ENCODE measurements at places on chromosomes 3 and 15.

GRCh38 chr3:133937061-133937686 lies 41.5 kb upstream of the RAB6B start:
- DNase-seq: no peak

DNA sequence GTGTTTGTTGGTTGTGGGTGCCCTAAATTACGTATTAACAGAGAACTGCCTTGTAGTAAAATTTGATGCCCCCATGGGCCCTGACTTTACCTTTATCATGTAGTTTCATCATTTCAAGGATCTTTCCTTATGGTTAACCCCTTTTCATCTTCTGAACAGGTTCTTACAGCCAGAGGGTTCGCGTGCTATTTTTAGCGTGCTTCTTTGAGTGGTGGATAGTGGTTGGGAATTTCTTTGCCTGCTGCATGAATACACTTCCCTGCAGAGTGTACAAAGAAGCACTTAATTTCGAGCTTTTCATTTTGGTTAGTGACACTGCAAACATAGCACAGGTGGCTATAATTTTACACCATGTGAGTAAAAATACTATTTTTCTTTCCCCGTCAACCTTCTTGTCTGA lies 231.8 kb downstream of the ROBO2 start:
- DNase-seq: no peak

- peak; percentile 22 for DNase-seq
Observed at GRCh38 chr3:61894988-61895935, 333.9 kb downstream of the PTPRG start.

DNA sequence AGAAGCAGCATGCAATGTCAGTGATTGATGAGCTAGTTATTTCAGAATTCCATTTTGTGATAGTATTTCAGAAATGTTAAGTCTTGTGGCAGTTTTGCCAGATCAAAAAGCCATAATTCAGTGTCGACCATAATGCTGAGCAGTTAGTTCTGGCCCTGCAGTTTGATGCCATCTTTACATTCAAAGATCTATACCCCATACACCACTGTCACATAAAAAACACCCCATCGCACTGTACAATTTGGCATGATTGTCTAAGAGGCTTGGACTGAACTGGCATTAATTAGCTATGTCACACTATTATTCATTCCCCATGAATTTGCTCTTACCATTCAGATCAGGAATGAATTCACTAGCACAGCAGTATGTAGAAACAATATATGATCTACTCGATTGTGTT lies 127.7 kb upstream of the EPHA3 start:
- no peak for DNase-seq

- no peak for DNase-seq
Observed at GRCh38 chr3:136311968-136312367, 61.8 kb downstream of the PCCB start.

DNA sequence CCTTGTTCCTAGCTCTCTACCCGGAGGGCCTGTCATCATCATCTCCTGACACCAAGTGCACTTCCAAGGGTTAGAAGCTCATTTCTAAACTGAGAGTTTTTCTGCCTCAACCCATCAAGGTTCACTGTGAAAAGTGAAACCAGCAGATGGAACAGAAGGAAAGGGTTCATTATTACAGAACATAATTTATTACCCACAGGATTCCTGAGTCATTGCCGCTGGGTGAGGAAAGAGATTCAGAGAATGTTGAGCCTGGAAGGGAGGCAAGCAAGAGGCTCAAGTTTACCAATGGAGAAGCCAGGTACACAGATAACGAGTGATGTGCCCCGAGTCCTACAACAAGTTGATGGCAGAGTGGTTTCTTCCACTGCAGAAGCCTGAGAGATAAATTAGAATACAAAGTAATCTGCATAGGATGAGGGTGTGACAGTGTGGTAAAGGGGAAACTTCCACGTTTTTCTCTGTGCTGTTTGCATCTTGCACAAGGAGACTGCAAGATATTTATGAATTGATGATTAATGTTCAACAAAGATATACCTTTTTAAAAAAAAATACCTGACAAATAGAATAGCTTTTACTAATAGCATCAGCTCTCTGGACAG lies 80.5 kb upstream of the SETMAR start:
- no peak for DNase-seq

DNA sequence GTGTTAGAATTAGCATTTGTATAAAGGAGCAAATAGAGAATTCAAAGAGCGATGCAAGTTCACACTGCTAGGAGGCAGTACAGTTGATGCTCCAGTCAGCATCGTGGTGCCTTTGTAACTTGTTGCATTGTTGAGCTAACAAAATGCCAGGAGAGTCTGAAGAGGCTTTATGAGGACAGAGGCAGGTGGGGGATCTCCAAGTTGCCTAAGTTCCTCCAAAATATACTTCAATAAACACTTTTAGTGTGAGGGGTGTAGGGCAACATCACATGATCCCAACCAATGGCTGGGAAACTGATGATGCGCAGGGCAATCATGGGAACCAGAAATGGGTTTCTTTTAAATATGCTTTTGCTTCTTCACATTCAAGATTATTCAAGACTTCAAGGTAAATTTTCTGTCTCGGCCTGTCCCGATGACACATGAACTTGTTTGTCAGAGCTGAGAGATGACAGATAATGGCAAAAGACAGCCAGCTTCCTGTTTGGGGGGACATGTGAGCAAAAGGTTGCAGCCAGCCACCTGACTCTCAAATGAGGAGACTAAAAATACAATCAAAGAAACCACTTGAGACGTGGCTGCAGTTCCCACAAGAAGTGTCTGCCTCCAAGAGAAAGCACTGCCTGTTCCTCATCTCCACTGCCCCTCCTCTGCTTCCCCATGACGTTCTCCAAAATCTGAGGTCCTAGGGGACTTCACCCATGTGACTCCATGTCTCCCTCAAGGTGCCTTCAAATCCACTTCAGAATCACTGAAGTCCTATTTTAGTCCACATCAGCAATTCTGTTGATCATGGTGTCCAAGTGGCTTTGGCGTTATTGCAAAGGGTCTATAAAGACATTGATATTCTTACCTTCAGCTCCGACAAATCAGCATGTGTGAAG lies 39.3 kb downstream of the KLHL6 start:
- peak; percentile 15 for DNase-seq

DNA sequence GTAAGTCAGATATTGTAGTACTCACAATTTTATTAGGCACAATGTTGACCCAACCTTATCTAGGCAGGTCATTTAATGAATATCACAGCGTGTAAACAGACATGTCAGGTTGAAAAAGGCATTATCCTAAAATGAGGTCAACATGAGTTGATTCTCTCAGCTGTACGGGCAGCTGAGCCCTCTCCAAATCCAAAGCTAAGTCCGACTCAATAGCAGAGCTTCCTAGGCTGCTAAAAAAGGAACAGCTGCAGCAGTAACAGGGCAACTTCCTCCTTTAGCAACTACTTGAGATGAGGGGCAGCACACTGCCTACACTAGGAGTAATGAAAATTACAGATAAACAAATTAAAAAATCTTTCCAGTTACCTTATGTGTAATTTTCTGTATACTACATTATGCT lies 189.2 kb downstream of the CADM2 start:
- no peak for DNase-seq

- DNase-seq: no peak
Observed at GRCh38 chr3:183896184-183896583, 11.5 kb upstream of the PARL start.

DNA sequence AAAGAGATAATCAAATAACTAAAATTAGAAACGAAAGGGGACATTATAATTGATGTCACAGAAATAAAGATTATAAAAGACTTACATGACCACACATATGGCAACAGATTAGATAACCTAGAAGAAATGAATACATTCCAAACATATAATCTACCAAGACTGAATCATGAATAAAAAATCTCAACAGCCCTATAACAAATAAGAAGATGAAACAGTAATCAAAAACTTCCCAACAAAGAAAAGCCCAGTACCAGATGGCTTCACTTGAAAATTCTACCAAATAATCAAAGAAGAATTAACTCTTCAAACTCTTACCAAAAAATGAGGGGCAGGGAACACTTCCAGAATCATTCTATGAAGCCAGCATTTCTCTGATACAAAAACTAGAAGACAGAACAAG lies 11.8 kb downstream of the TOP2B start:
- no peak for DNase-seq

DNA sequence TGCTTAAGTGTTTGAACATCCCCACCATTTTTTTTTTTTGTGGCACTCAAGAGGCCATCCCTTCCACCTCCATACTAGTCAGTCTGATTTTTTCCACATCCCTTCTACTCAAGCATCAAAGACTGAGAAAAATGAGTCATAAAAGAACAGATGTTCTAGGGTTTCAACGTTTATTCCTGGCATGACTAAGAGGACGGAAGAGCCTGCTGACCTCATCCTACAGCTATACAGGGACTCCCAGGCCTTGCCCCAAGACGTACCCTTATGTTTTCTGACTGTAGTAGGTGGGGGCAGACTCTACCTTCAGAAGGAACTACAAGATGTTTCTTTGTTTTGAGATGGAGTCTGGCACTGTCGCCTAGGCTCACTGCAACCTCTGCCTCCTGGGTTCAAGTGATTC lies 3.3 kb upstream of the ITPKA start:
- no peak for DNase-seq

GRCh38 chr15:99486371-99487336 lies 79.1 kb upstream of the MEF2A start:
- DNase-seq: no peak

DNA sequence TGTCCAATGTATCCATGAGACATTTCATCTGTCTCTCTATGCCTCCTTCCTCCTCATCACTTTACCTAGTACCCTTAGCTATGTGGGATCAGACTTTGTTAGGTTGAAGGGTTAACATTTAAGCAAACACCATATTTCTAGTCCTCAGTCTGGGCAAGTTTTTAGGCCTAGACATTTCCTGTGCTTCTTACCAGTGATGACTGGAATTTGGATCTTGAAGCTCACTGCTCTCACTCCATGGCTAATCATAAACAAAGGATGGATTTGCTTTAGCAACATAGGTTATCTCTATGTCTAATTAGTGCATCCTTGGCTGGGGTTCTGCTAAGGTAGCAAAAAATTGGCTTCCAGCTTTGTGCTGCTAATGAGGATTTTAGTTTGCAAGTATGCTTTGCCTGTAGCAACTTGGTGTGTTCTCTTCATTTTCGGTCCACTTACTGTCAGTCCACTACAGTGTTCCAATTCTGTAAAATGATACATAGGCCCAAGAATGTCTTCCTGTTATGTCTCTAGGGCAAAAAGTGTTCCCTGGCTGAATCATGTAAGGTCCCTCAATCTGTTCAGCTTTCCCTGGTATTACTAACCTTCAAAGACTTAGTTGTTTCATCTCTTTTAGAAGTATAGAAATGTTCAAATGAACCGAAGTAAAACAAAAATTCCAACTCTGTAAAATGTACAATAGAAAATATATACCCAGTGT lies 615.4 kb downstream of the CADM2 start:
- no peak for DNase-seq

DNA sequence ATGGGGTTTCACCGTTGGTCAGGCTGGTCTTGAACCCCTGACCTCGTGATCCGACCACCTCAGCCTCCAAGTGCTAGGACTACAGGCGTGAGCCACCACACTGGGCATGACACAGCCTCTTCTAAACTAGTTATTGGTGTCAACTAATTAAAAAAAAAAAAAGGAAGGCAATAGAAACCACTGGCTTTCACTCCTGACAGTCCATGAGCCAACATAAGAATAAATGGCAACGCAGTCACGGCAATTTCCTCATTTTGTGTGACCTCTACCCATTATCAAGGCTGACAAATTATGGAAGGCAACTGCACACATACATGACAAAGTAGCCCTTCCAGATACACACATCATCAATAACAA lies 5.9 kb downstream of the ARHGEF3 start:
- no peak for DNase-seq

DNA sequence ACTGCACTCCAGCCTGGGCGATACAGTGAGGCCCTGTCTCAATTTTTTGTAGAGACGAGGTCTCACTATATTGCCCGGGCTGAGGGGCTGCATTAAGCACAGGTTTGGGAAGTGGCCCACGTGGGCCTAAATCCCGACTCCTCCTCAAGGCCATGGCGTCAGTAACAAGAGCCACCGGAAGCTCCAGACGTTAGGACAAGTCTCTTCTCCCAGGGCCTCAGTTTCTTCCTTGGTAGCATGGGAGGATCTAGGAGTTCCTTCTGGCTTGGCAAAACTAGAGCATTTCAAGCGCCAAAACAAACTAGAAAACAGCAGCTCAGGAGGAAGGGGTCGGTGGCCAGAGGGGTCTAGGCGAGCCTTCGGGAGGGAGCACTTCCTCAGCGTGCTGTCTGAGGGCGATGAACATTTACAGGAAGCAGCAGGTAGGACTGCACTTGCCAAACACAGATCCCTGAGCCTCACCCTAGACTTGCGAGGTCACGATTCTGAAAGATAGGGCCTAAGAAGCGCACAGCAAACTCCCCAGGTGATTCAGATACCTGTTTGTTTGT lies 536 bp downstream of the SNAPC5 start:
- no peak for DNase-seq

GRCh38 chr3:133820889-133821675 lies 15.5 kb downstream of the SRPRB start:
- no peak for DNase-seq

GRCh38 chr15:43250785-43251184 lies 15.9 kb downstream of the TGM5 start:
- DNase-seq: no peak

GRCh38 chr3:159852821-159853505 lies 135.7 kb upstream of the IL12A start:
- no peak for DNase-seq

DNA sequence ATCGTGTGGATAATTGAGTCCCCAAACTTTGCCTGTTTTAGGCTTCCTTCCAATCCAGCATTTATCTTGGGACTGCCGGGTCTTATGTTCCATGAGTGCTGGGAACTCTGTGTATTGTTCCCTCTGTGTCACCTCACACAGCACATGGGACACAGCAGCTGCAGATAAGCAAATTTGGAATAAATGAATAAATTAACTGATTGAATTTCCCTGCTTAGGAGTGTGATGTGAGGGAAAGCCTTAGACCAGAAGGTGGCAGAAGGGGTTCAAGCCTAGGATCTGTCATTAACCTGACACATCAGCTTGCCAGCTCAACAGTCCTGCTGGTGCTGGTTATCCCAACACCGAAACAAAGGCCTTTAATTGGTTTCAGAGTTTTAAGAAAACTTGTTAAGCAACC lies 114.3 kb downstream of the OXSM start:
- DNase-seq: no peak

DNA sequence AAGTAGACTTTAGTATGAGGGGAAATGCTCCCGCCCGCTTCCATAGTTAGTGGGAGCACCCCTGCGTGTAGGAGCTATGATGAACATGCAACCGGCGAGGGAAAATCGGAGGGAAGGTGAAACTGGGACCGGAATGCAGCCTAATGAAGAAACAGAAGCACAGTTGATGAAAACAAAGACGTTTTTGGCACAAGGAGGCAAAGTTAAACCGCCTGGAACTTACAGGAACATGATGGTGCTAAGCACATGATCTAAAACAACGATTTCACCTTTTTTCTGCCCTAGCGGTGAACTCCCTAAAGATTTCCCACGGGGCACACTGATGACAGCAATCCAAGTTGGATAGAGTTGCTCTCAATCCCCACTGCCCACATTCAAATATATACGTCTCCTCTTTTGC lies 49.4 kb upstream of the SPATA12 start:
- no peak for DNase-seq

DNA sequence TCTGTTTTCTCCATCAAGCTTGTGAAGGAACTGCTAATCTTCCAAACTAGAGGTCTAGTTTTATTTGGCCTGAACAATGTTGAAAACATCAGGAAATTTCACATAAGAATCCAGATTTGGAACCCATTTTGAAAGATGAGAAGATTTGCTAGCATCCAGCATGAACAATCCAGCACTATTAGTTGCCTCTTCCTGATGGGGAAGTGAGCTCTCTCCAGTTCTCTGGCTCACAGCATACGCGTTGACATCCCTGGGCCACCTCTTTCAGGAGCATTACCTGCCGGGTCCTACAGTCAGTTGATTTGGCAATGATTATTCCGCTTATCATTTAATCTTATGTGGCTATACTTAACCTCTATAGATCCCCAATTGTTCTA lies 10.9 kb downstream of the GPR87 start:
- no peak for DNase-seq

All from stimulated activated CD4-positive, alpha-beta T cell treated with anti-CD3 and anti-CD28 coated beads, Interleukin-1b, Interleukin-23, amount 100 ng/mL, for 24 hours (primary cell).